ENCODE measurements at places on chromosomes 13 and 19.

DNA sequence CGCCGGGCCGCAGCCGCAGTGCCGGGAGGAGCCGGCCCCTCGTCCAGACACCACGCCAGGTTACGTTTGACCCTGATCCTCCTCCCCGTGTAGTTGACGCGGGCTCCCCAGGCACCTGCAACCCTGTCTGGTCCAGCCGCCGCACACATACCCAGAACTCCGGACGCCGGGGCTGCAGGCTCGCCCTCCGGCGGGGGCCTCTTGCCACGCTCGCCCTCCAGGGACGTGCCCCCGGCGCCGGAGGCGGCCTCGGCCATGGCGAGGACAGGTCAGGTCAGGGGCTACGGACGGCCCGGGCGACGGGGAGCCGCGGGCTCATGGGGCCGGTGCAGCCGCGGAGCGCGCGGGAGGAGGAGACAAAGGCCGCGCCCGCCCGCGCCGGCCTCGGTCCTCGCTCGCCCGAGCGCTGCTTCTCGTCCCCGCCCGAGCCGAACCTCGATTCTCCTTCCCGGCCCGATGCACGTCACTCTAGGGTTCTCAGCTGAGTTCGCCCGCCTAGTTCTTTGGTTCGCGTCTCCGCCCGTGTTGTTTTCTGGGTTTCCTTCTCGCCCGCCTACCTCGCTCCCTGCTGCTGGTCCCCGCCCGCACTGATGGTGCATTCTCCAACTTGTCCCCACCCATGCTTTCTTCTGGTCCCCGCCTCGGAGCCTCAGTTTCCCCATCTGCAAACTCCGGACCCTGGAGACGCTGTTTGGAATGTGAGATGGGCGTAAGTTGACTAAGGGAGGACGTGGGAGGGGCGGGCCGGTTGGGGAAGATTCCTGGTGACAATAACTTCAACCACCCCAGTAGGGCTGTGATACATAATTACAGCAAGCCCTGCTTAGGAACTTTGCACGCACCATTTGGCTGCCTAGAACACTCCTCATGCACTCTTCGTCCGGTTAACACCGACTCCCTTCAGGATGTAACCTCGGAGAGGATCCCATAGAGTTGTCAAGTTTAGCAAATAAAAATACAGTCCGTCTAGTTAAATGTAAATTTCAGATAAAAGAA is at the start of gene ANO8:
TSS of gene ANO8 (minus strand) at position 442 of the 996 bp plus-strand sequence. CDS start at position 257, 185 bp downstream.
- DNase-seq, result peak; percentile 20

GRCh38 chr13:77502104-77502720 is 33.3 kb upstream of the SCEL start:
- DNase-seq, result no peak

DNA sequence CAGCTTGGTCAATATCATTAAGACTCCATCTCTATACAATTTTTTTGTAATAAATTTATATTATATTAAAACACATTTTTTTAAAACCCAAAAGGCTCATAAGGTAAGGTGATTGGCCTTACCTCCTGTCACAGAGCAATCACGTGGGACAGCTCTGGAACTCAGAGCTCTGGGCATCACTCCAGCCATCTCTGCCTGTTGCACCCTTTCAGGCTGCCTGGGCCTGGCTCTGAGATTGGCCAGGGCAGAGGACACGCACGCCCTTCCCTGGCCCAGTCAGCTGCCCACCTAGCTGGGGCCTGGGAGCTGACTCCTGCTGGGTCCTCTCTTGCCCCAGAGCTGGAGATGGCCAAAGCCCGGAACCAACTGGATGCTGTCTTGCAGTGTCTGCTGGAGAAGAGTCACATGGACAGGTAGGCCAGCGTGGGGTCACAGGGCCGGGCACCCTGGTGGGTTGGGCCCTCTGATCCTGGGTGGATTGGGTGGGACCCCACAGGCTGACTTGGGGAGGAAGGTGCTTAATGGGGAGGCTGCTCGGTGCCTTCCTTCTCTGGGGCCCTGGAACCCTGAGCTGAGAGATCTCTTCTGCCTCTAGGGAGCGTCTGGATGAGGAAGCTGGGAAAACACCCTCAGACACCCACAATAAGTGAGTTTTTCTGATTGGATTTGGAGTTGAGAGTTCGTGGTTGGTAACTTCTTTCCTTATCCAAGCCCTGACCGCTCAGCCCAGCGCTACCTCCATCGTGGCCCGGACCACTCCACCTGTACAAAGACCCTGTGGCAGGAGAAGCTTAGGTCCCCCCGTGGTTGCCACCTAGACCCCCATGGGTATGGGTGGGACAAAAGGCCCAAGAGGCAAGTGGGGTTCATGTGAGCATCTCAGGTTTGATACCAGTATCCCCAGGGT is 3.7 kb downstream of the LIN37 start:
- DNase-seq, result no peak

- no peak for DNase-seq
Observed at GRCh38 chr19:18828786-18829185, 3.0 kb upstream of the UPF1 start.

DNA sequence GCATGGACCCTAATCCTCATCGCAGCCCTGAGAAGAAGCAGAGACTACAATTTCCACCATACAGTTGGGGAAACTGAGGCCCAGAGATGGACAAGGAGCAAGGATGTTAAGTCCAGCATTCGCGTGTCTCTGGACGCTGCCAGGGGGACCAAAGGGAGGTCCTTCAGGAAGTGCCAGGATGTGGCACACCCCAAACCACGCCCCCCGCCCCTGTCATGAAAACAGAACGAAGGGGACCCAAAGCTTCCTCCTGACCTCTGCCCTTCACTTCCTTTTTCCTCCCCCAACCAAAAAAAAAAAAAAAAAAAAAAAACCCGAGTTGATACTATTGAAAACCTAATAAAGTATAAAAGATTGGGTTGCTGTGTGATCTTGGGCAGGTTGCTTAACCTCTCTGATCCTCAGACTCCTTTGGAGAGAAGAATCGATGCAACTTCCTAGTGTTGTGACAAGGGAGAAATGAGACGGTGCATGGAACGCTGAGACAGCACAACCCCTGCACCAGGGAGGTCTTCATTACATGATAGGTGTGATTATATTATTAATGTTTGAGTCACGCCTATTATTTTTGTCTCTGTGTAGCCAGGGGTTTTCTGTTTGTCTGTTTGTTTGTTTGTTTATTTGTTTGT is 2.7 kb upstream of the ZBTB7A start:
- no peak for DNase-seq

DNA sequence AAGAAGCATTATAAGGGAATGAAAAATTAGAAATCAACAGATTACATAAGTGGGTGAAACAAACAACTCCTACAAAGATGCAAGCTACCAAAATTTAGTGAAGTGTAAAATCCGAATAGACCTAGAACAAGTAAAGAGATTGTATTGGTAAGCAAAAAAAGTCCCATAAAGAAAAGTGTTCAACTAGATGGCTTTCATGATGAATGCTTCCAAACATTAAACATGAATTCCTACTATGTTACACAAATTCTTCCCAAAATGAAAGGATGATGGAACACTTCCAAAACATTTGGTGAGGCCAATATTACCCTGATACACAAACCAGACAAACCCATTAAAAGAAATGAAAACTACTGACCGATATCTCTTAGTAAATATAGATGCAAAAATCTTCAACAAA is 139.0 kb downstream of the GPC5 start:
- DNase-seq, result no peak

DNA sequence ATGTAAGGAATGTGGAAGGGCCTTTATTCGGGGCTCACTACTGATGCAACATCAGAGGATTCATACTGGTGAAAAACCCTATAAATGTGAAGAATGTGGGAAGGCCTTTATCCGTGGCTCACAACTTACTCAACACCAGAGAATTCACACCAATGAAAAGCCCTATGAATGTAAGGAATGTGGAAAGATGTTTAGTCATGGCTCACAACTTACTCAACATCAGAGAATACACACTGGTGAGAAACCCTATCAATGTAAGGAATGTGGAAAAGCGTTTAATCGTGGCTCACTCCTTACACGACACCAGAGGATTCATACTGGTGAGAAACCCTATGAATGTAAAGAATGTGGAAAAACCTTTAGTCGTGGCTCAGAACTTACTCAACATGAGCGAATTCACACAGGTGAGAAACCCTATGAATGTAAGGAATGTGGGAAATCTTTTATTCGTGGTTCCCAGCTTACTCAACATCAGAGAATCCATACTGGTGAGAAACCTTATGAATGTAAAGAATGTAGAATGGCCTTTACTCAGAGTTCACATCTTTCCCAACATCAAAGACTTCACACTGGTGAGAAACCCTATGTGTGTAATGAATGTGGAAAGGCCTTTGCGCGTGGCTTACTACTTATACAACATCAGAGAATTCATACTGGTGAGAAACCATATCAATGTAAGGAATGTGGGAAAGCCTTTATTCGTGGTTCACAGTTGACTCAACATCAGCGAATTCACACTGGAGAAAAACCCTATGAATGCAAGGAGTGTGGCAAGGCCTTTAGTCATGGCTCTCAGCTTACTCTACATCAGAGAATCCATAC is 44.3 kb downstream of the ZNF585A start:
- no peak for DNase-seq

DNA sequence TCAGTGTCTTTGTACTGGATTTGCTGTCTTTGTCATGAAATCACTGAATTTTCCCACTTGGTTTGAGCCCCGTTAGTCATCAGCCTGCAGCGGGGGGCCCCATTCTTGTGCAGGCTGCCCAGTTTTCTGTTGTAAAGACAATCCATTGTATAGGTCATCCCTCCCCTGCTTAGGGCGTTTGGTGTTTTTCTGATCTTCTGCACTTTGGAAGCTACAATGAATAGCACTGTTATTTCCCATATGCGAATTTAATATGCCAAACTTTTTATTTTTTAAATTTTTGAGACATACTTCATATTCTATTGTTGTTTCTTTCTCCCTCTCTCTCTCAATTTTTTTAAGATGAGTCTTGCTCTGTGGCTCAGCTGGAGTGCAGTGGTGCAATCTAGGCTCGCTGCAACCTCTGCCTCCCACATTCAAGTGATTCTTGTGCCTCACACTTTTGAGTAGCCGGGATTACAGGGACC is 9.0 kb downstream of the SLC27A1 start:
- DNase-seq, result no peak

DNA sequence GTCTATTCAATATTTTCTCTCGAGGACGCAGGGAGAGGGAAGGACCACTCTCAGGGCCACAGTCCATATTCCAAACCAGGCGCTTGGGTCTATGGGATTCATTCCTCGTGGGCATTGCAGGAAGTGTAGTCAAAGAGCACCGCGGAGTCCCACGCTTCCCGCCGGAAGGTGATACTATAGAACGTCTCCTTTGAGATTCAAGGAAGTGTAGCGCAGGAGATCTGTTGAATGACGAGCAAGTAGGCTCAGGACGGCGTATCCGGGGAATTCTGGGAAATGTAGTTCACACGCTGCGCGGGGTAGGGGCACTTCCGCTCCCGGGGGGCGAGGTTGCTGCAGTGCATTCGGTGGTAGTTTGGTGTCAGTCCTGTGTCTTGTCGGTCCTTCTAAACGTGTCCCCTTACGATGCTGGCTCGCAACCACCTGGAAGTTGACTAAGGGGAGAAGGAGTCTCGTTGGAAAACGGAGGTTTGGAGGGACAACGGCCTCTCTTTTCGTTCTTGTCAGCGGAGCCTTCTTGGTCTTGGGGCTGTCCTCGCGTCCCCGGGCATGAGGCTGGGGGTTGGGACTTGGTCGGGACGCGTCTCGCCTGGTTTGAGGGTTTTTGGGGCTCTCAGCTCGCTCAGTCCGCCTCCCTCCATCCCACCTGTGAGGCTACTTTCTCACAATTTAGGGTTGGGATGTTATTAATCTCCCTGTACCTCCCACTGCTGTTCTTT is at the start of gene ZNF284:
TSS of gene ZNF284 (plus strand) at position 336 of the 719 bp plus-strand sequence. CDS start 4,231 bp downstream, outside the sequence.
- peak; percentile 89 for DNase-seq

GRCh38 chr19:4977299-4978174 is 8.6 kb downstream of the KDM4B start:
- no peak for DNase-seq

DNA sequence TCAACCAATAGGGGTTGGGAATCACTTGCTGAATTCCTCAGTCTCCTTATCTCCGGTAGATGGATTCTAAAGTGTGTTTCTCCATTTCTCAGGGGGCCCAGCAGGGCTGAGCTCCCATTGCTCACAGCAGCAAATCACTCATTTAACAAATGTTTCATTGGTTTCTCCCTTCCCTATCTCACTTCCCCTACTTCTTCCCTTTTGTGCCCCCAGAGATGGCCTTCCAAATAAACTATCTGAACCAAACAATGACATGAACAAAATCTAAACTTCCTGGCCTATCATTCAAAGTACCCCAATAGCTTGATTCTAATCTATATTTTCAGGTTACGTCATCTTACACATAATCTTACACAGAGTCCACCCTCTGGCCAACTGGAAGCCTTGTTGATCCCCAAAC is 60.4 kb downstream of the DLEU7 start:
- no peak for DNase-seq
